ENCODE measurements at places on chromosomes 1 and 21. TPM values are rescaled to one million over a fixed set of nuclear protein-coding genes. Genes with fewer than 3 reads are reported as not detected.
A peak's percentile ranks its signal among the peaks of the same experiment; 100 is the strongest.

The GPR3 gene
- total RNA-seq, result 4.3 TPM

The PROX1 gene
- total RNA-seq, result 0.83 TPM

The TCHHL1 gene
- not detected for total RNA-seq

The HSF2BP gene
- 1.5 TPM for total RNA-seq

The NOS1AP gene
- 8.1 TPM for total RNA-seq

The DENND2D gene
- 0.11 TPM for total RNA-seq

The FAF1 gene
- total RNA-seq, result 60.8 TPM

The SYF2 gene
- 36.5 TPM for total RNA-seq

The MEF2D gene
- total RNA-seq, result 18.7 TPM

The GUCA2B gene
- total RNA-seq, result not detected

The COL11A1 gene
- total RNA-seq, result 7.0 TPM

The SLC22A15 gene
- 3.5 TPM for total RNA-seq

The FHL3 gene
- total RNA-seq, result 34.2 TPM

The CGN gene
- 30.9 TPM for total RNA-seq

DNA sequence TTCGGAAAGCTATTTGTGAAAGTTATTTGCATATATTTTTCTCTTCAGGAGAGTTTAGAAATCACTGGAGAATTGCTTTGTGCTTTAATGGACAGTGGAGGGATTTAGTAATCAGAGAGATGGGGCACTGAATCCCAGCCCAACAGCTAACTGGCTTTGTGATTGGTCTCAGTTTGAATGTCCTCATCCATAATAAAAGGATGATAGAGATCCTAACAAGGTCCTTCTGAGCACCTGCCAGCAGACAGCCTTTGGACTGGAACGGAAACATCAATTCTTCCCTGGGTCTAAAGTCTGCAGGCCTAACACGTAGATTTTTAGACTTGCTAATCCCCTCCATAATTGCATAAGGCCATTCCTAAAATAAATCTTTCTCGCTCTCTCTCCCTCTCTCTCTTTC lies 112.0 kb upstream of the ADAMTS5 start:
- DNase-seq, result no peak

DNA sequence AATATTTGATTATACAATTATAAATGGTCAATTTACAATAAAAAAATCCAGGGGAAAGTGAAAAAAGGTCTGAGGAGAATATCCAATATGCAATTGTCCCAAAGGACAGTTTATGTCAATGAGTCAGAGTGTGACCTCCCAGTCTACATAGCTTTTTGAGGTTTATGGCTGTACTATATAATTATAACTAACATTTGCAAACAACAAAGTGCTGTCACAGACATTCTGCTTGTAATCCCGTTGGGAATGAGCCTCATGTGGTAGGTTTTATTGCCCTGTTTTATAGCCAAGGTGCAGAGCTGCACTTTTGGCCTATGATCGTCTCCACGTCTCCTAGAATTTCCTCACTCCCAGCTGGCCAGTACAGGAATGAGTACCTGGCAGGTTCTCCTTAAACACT lies 103.8 kb downstream of the ADSS2 start:
- DNase-seq, result no peak

- DNase-seq, result peak; percentile 96
Observed at GRCh38 chr1:173476665-173477285, 360 bp upstream of the PRDX6 start.

GRCh38 chr1:30446095-30446494 lies 277.3 kb downstream of the MATN1 start:
- DNase-seq, result peak; percentile 17

DNA sequence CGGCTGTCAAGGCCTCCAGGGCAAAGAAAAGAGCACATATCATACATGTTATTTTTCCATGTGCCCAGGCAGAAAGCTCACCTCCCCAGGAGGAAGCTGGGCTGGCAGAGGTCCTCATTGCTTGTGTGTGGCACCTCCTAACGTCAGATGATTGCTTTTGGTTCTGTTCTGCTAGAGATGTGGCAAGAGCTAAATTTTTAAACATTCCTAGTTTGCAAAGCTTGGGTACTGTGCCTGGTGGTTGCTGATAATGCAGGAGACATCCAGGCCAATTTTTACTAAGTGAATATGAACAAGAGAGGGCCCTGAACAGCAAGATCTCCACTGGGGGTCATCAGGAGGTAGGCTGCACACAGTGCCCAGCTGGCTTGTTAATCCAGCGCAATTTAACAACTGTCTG lies 93.9 kb downstream of the TBX19 start:
- DNase-seq, result no peak

- DNase-seq, result no peak
Observed at GRCh38 chr1:213055767-213056166, 4.7 kb downstream of the RPS6KC1 start.

DNA sequence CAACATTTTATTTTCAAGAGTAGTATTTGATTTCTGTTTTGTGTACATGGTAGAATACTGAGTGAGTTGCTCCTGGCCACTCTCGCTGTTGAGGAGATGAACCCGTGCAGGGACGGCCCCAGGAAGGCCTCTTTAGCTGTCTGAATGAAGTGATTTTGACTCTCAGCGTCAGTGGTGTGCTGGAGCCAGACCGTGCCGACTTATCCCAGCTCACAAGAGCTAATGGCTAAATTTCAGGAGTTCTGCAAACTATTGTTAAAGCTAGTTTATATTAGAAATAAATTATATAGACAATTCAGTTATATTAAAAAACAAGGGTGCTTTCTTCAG lies 111.2 kb upstream of the KIF26B start:
- no peak for DNase-seq

DNA sequence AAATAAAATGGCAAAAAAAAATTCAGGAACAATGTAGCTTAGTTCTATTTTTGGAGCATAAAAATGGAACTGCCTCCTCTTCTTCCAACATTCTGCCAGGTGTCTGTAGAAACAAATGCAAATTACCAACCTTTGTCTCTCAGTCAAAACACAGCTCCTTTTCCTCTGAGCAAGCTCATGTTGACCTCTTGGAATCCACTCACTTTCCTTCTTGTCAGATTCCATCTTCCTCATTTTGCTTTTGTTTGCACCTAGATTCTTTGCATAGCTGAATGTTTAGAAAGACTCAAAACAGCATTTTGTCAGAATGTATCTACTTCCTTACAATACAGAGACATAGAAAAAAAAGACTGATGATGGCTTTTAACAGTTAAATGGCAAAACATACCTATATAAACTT lies 178.2 kb downstream of the ADGRL2 start:
- no peak for DNase-seq

DNA sequence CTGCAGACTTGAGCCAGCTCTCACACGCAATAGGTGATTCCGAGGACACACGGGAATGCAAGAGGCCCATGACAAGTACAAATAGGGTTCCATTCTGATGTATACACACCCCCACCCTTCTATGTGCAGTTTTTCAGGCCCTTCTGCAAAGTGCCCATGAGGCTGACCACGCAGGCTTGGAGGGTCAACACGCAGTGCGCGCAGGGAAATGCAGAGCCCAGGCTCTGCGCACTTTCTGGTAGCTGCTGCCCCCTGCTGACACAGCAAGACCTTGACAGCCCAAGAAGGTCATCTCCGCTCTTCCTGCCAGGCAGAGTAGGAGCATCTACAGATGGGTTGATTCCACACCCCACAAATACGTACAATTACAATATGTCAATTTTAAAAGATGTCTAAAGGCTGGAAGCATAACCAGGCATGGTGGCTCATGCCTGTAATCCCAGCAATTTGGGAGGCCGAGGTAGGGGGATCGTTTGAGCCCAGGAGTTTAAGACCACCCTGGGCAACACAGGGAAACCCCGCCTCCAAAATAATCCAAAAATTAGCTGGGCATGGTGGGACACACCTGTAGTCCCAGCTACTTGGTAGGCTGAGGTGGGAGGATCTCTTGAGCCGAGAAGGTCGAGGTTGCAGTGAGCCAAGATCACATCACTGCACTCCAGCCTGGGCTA lies 18.5 kb downstream of the SH3BP5L start:
- peak; percentile 66 for DNase-seq

DNA sequence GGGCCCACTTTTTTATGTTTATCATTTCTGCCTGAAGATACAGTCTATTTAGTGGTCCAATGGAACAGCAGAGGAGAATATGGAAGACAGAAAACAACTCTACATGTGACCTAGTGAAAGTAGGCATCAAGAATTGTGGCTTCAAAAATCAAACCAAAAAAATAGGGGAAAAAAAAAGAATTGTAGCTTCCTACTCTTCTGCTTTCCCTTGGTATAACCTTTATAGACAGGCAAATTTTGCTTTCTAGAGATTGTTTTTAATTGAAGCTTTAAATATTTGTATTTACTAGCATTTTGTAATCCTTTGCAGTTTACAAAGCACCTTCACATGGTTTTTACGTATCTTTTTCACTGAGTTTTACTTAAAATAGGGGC lies 14.3 kb downstream of the PDIK1L start:
- no peak for DNase-seq

DNA sequence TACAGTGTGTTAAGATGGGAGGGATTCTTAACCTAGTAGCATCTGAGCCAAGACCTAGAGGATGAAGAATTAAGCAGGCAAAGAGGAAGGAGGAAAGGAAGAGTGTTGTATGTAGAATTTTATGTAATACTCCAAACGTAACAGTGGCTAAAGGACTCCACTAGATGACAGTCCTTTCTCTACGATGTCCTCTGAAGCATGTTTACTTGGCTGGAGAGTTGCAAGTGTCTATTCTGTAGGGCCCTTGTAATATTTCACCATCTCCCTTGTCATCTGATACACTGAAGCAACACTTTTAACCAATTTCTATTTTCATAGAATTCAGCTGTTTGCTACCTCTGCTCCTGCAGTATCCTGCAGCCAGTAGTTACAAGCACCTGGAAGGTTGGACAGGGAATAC lies 2.2 kb upstream of the YBX1 start:
- no peak for DNase-seq

GRCh38 chr1:2446861-2447260 lies 29.2 kb upstream of the PLCH2 start:
- DNase-seq, result no peak

GRCh38 chr1:80059940-80060339 lies 1053.4 kb upstream of the ADGRL4 start:
- DNase-seq, result no peak

GRCh38 chr1:1217621-1218523 lies 3.9 kb upstream of the TNFRSF4 start:
- DNase-seq, result no peak

- DNase-seq, result no peak
Observed at GRCh38 chr1:246600579-246600978, 34.3 kb downstream of the CNST start.

- no peak for DNase-seq
Observed at GRCh38 chr1:203291201-203292096, 13.9 kb upstream of the BTG2 start.

DNA sequence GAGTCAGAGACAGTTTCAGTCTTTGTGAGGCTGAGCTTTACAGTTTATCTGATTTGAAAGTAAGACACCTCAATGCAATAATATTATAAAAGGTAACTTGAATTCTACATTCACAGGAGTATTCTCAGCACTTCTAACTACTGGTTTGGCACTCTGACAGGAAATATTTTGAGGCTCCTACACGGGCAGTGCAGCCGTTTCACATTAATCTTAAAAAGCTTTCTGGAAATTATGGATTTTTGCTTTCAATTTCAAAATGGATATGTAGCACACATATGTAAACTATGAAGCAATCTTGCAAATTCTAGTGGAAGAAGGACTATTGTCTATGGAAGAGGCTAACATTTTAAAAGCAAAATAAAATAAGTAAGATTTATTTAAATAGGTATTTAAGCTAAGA lies 262.9 kb upstream of the SNX7 start:
- DNase-seq, result no peak

- DNase-seq, result no peak
Observed at GRCh38 chr1:65172936-65173690, 25.1 kb downstream of the AK4 start.

DNA sequence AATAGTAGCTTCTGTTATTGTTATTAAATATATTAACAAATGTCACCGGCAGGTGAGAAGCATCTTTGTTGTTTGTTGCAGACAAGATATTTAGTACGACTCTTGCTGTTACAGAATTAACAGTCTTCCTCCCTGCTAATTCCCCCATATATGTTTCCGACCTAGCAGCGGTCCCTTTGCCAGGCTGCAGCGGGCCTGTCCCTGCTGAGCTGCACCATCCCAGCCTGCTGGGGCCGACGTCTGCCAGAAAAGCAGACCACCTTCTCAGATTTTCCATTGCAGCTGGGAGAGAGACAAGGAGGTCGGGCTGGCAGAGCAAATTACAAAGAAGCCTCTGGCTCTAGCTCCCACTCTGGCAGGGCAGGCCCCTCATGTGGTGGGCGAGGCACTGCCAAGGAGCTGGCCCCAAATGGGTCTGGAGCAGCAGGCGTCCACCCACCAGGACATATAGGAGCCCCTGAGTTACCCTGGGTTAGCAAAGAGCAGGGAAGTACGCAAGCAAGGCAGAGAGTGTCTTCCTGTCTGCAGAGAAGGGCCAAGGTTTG lies 142.7 kb downstream of the FOXD2 start:
- DNase-seq, result peak; percentile 22

DNA sequence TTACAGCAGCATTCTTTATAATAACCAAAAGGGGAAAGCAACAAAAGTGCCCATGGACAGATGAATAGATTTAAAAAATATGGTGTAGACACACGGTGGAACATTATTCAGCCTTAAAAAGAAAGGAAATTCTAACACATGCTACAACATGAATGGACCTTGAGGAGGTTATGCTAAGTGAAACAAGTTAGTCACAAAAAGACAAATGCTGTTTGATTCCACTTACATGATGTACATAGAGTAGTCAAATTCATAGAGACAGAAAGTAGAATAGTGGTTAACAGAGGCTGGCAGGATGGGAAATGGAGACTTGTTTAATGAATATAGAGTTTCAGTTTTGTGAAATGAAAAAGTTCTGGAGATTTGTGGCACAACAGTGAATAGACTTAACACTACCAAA lies 151.4 kb downstream of the CYYR1 start:
- no peak for DNase-seq

- no peak for DNase-seq
Observed at GRCh38 chr1:108679586-108680213, 12.4 kb upstream of the PRPF38B start.

DNA sequence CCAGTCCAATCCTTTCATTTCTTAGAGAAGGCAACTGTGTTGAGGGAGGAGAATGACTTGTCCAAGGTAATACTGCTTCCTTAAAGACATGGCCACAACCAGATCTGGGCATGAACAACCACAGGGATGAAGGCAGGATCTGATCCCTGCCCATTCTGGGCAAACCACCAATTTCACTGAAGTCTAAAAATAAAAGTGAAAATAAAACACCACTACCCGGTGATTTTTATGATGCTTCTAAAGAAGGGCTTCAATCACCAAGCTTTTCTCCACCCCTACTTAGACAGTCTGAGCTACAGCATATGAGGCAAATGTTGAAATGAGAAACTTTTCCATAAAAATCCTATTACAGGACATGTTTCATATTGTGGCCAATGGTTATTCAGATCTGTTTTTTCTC lies 133.0 kb downstream of the PTPN14 start:
- no peak for DNase-seq

- peak; percentile 64 for DNase-seq
Observed at GRCh38 chr1:220353229-220354012, 81.2 kb upstream of the RAB3GAP2 start.

GRCh38 chr1:85316321-85316720 lies 39.9 kb upstream of the BCL10 start:
- DNase-seq, result no peak

Measured in H9 (cell line).